Hematopoietic multipotent progenitor cell treated with erythropoietin and hydrocortisone succinate and interleukin-3 and kit ligand, for 17 days (in vitro differentiated cells): ENCODE measurements at places on chromosomes 5 and 9.

GRCh38 chr5:170388818-170389549 is at the start of gene KCNMB1:
Gene KCNMB1 (minus strand): TSS chr5:170389367. CDS start chr5:170385447, 3,920 bp downstream.
- DNase-seq, result no peak

DNA sequence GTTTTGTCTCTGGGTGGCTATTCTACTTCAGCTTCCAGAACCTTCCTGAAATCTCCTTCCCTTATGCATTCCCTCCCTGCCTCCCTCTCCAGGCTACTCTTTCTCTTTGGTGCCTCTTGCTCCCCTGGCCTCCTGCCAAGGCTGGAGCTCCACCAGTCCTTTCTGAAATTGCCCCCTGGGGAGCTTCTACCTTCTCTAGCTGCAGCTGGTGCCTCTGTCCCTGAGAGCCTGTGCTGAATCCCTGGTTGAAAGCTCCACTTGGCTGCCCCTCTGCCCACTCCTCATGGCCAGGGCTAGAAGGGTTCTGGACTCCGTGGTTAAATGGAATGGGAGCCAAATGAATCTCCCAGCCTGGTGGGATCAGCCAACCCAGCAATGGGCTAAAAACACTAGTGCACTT is 80.1 kb downstream of the COL15A1 start:
- DNase-seq, result no peak

- peak; percentile 30 for DNase-seq
Observed at GRCh38 chr9:87445646-87446045, 52.0 kb upstream of the DAPK1 start.

DNA sequence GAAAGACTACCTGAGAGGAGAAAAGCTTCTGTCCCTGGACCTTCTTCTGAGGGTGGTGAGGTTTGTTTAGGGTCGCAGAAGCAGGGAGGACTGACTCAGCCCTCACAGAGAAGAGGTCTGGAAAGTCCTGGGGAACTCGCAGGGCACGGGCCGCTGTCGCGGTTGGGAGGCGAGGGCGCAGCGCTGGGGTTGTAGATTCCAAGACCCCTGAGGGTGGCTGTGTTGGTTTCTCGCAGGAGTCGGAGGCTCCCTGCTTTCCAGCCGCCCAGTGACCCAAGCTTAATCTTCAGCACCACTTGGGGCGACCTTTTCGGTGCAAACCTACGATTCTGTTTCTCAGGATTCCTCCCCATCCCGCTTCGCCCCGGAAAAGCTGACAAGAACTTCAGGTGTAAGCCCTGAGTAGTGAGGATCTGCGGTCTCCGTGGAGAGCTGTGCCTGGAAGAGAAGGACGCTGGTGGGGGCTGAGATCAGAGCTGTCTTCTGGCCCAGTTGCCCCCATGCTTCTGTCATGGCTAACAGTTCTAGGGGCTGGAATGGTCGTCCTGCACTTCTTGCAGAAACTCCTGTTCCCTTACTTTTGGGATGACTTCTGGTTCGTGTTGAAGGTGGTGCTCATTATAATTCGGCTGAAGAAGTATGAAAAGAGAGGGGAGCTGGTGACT is 482 bp downstream of the SLC27A6 start:
- no peak for DNase-seq

DNA sequence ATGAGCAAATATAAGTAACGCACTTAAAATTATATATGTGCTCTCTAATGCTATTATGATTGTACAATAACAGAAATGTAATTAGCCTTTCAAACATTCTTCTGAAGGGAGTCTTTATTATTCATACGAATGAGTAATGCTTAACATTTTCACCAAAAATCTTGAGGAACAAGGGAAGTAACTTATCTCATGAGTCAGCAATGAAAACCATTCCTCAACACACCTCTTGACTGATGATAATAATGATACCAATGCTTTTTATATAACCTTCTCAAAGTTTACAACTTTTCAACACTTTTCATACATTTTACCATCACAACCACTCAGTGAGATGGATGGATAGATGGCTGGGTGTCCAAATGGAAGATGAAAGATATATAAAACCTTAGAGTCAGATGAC is 369.3 kb downstream of the BNC2 start:
- DNase-seq, result no peak

DNA sequence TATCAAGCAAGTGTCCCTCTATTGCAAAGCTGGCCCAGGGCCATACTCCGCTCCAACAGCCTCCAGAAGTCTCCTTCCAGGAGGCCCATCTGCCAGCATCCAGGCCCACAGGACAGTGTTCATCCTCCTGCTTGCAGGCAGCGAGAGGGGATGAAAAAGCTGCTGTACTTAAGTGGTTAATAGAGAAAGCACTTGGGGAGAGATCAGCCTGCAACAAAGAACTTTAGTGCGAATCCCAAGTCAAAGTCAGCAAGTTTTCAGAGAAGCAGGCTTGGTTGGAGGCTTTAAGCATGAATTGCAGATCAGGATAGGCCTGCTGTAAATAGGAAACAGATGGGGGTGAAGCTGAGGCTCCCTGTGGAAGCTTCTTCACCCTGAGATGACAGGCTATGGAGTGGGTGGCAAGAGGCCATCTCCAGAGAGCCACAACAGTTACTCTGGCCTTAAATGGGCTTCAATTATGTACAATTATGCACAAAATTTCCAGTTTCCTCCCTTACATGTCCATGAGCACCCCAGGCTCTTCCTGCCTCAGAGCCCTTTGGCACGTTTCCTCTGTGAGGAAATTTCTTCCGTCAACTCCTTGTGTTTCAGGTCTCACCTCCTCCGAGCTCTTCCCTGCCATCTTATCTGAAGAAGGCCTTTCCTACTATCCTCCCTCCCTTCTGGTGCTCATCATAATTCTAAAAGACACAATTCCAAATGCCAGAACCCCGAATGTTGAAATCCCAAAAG is 98.0 kb upstream of the NR3C1 start:
- no peak for DNase-seq
